ENCODE measurements at places on chromosomes 2 and 18. TPM values are rescaled to one million over a fixed set of nuclear protein-coding genes. Genes with fewer than 3 reads are reported as not detected.

Gene SLC4A3
- total RNA-seq = 3.4 TPM

Gene KLHL30
- total RNA-seq = not detected

Gene SCLY
- 16.1 TPM for total RNA-seq

Gene CENPA
- 0.37 TPM for total RNA-seq

DNA sequence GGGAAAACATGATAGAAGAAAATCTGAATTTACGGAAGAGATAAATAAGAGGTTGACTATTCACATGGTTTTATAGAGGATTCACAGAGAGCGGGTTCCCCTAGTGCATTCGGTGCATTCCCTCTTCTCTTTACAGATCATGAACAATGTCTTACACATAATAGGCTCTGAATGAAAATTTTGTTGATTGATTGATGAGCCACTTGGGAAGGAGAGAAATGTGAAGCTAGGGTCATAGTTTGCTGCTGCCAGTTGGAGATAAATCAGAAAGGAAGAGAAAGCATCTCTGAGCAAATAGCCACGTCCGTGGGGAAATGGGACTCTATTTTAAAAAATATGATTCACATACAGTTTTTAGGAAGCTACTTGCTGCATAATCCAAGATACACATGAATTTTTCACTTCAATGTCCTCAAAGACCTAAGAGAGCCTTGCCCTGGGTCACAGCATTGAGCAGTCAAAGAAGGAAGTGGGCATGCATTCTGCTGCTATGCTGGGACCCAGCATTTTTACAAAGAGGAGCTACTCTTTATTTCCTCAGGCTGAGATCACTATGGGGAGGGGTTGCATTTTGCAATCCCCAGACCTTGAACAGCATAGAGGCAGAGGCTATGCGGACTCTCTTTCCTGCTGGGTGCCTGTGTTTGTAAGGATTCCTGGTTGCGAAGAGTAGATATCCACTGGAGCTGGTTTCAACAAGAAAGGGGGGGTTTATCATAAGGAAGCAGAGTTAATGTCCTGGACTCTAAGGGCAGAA, 395.3 kb downstream of the TSN start:
- no peak for DNase-seq

DNA sequence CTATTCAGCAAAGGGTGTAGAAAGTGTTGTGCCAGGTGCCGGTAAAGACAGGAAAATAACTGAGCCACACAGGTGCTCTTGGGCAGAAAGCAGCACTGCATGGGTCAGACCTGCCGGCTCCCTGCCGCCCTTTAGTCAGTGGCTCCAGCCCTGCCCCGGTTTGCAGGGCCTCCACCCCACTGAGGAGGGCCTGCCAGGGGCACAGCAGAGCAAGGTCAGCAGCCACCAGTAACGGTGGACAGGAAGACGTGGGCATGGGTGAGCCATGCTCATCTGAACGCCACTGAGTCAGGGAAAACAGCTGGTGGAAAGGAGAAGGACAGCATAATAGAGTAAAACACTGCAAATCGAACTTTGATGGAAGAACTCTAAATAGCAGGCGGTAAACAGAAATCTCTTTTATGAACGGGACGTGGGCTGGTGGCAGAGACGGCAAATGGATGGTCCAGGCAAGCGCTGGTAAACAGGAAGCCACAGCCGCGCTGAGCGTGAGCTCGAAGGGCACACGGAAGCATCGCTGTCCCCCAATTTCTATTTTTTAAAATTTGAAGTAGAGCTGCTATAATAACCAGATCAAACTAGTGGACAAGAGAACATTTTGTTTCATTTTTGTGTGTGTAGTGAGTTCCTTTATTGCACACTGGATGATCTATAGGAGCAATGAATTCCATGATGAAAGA, 141.8 kb upstream of the ALKAL2 start:
- no peak for DNase-seq

DNA sequence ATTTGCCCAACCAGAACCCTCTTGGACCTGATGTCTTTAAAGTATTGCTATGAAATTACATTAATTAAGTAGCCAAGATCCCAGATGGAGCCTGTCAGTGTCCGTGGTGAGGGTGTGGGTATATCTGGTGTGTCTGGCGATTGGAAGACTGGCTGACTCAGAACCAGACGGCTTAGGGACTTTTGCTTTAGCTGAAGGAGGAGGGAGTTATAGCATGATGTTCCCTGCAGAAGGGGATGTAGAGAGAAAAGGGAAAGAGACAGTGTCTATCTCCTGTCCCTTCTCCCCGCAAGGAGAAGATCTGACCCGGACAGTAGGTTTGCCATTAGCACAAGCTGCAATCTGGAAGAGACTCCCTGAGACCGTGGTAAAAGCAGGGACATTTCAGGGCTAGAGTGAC, 60.6 kb downstream of the POU3F3 start:
- DNase-seq = no peak

- no peak for DNase-seq
Measured at GRCh38 chr2:241692448-241692847, 5.8 kb upstream of the DTYMK start.

DNA sequence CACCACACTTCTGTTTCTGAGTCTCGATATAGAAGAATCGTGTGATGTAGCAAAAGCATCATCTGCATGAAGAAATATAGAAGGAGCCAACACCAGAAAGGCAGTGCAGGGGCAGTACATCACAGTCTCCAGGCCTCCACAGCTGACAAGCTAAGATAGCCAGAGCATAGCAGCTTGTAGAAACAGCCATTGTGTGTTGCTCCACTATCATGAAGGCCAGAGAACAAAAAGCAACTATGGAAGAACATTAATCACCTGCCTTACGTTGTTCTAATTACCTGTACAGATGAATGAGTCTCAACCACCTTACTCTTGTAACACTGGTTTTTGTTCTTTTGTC, 129.0 kb downstream of the RND3 start:
- DNase-seq = no peak

DNA sequence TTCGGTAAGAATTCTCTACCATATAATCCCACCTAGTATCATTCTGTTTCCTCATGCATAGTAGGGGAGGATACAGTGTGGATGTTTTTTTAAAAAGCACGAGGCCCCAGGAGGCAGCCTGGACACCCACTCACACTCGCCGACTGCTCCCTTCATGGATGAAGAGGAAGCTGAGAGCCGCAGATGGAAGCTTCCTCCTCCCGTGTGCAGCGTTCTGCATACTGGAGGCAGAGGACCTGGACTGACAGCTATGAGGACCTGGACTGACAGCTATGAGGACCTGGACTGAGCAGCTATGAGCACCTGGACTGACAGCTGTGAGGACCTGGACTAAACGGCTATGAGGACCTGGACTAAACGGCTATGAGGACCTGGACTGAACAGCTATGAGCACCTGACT, 234.4 kb downstream of the NDUFA10 start:
- no peak for DNase-seq

DNA sequence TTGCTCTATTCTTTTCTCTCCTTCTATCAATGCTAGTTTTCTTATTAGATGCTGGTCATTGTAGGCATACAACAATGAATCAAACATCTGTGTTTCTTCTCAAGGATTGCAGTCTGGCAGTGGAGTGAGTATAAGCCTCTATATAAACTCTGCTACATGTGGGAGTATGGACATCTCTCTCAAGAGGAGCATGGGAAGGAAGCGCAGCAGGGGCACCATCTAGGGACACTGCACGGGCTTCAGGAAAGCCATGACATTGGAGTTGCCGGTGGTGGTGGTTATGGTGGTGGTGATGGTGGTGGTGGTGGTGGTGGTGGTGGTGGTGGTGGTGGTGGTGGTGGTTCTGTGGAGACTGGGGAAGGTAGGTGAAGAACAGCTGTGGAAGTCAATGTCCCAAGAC, 462.6 kb downstream of the RNF144A start:
- no peak for DNase-seq

DNA sequence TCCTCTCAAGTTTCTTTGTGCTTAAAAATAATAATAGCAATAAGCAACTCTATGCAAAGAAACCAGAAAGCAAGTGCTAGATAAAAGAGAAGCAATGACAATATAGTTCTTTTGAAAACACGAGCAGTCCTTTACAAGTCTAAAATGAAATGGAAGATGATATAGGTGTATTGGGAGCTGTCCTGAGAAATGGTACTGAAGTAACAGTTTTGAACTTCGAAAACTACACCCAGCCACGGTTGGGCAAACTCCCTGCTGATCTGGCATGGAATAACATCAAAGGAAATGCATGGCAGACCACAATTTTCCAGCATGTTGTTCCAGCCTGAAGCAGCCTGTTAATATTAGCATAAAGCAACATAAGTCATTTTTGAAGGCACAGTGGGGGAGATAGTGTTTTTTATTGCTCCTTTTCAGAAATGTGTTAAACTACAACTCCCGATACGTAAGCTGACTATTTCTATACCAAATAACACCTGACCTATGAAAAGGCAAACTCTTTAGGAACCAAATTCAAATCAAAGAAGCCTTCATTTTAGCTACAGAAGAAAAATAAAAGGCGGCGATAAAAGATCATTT, 596.1 kb upstream of the KLHL29 start:
- no peak for DNase-seq

DNA sequence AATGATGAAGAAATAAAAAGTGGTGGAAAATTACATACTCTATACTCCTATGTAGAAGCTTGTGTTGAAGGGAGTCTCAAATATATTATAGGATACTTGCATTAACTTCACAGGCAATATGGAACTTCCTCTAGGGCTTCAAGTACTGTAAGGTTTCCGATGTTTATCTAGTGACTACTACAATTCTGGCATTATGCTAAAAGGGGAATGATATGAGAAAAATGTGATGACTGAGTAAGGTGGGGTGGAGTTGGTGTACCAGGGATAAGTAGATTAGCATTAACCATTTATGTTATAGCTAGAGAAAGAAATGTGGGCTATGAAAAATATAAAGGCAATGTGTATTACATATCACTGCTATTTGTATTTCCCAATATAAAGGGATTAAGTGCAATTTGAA, 229.5 kb downstream of the DCC start:
- no peak for DNase-seq

- DNase-seq = no peak
Measured at GRCh38 chr2:30710461-30710860, 96.8 kb downstream of the CAPN13 start.

- peak; percentile 14 for DNase-seq
Measured at GRCh38 chr2:240149943-240150784, 9.7 kb upstream of the OTOS start.
